ENCODE measurements at places on chromosomes 3 and 15.

DNA sequence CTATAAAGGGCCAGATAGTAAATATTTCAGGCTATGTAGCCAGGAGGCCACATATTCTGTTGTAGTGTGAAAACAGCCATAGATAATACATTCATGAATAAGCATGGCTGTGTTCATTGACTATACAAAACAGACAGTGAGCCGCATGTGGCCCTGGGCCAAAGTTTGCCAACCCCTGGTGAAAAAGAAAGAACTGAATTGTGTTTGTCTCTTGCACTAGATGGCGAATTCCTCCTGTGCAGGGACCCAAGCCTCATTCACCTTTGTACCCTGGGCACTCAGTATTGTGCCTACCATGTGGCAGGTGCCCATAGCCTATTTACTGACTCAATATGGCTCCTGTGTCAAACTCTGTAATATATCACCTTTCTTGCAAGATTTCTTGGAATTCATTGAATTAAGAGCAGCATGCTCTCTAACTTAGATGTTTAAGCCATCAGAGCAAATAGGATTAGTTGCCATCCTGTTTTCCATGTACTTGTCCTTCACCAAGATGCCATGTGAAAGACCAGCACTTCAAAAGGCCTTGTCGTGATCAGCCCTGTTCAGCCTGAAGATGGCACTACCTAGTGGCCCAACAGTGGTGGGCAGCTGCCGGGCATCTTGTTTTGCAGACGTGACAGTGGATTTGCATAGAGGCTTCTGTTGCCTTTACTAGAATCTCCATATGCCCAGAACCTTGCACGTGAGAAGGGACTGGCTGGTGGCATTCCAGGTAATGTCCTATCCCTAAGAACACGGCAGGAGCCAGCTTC, 50.9 kb upstream of the CMTM7 start:
- no peak for DNase-seq

DNA sequence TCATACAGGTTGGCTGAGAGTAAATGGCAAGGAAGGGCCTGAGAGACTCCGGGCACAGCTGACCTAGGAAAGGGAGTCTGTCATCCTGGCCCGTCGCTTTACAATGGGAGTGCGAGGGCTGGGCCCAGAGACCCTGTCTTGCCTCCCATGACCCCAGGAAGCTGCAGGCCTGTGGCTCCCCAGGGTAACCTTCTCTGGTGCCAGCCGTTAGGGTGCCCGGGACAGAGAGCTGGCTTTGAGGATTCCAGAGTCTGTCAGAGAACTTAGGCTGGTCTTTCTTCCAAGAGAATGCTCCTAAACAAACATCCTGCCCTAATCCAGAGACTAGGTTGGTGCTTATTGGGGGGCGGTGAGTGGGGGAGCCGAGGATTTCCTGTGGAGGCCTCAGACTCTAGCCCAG, 18.5 kb downstream of the ZNF710 start:
- DNase-seq, result peak; percentile 21

- DNase-seq, result no peak
These were observed 27.6 kb downstream of the ARID3B start for GRCh38 chr15:74568594-74568993.

- no peak for DNase-seq
These were observed 70.1 kb downstream of the UQCC5 start for GRCh38 chr3:52606373-52607085.

DNA sequence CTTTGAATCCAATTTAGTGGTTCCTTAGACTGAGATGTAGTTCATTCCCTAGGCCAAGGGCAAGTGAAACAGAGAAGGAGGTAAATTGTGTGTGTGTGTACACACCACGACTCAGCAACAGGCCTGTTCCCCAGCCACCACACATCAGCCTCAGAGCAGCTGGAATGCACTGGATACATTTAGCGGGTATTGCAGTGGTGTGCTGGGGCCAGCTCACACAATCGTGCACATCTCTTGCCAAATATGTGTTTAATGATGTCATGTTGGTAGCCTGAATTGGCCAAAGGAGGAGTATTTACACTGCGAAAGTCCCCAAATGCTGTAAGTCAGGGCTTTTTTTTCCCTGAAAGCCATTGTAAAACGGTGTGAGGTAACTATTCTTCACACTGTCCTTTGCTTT, 82.3 kb downstream of the RBPMS2 start:
- no peak for DNase-seq

GRCh38 chr3:111352585-111352984, 189.4 kb upstream of the CD96 start:
- DNase-seq, result no peak

GRCh38 chr15:42106288-42106687, 11.9 kb upstream of the PLA2G4D start:
- no peak for DNase-seq

GRCh38 chr3:146466604-146467003, 2.8 kb downstream of the PLSCR2 start:
- DNase-seq, result no peak

DNA sequence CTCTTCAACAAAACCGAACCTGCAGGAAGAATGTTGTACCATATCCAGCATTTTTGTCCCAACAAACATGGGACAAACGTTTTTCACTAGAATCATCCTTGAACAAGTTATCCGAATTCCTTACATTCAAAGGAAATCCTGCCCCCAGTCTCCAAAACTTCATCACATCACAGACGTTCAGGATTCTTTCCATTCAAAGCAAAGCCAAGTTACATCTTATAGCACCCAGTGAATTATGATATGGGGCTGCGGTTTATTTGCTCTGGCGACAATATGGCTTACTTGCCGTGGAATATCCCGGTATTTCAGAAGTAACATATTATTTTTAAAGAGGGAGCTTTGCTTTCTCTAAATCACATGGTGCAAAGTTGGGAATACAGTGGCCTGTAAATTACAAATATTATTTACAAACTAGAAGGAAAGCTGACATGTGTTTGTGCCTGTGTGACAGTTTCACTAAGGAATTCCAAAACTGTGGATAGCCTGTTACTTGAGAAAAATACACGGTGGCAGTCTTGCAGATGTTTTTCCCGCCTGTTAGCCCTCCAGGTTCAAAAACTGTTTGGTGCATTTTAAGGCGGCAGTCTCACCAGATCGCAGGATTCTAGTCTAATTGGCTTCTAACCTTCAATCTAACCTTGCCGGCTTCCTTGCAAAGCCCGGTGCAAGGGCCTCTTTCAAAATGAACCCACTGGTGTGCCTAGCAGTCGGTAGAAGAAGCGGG, 736 bp upstream of the MBNL1 start:
- DNase-seq, result no peak

GRCh38 chr3:114809668-114810413, 337.2 kb downstream of the ZBTB20 start:
- DNase-seq, result no peak

GRCh38 chr3:177610686-177611633, 413.7 kb upstream of the TBL1XR1 start:
- DNase-seq, result no peak

GRCh38 chr15:69391046-69391757, 22.9 kb upstream of the KIF23 start:
- no peak for DNase-seq

- no peak for DNase-seq
These were observed 67.8 kb downstream of the UBP1 start for GRCh38 chr3:33372218-33373081.

GRCh38 chr3:9402410-9403228, 5.2 kb downstream of the SETD5 start:
- DNase-seq, result no peak

- DNase-seq, result no peak
These were observed 9.1 kb downstream of the BCL2L10 start for GRCh38 chr15:52103217-52104207.

GRCh38 chr15:78638658-78639314, 2.2 kb downstream of the CHRNB4 start:
- DNase-seq, result no peak

- no peak for DNase-seq
These were observed 59.1 kb downstream of the GOLIM4 start for GRCh38 chr3:168036619-168037018.

Data from upper lobe of left lung (tissue), 6 donors.